ENCODE measurements at places on chromosomes 2 and 18.

GRCh38 chr2:69815717-69816116 lies 13.7 kb upstream of the GMCL1 start:
- DNase-seq: no peak

GRCh38 chr2:118878531-118879149 lies 31.2 kb upstream of the EN1 start:
- no peak for DNase-seq

- no peak for DNase-seq
Observed at GRCh38 chr18:42157420-42157819, 202.4 kb downstream of the PIK3C3 start.

DNA sequence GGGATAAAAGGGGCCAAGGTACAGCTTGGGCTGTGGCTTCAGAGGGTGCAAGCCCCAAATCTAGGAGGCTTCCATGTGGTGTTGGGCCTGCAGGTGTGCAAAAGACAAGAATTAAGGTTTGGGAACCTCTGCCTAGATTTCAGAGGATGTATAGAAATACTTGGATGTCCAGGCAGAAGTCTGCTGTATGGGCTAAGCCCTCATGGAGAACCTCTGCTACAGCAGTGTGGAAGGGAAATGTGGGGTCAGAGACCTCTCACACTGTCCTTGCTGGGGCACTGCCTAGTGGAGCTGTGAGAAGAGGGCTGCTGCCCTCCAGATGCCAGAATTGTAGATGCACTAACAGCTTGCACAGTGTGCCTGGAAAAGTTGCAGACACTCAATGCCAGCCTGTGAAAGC lies 880.6 kb upstream of the ID2 start:
- DNase-seq: no peak

GRCh38 chr2:217279556-217279955 lies 419.7 kb upstream of the TNP1 start:
- DNase-seq: no peak

- DNase-seq: no peak
Observed at GRCh38 chr2:135154962-135155361, 102.9 kb downstream of the RAB3GAP1 start.

DNA sequence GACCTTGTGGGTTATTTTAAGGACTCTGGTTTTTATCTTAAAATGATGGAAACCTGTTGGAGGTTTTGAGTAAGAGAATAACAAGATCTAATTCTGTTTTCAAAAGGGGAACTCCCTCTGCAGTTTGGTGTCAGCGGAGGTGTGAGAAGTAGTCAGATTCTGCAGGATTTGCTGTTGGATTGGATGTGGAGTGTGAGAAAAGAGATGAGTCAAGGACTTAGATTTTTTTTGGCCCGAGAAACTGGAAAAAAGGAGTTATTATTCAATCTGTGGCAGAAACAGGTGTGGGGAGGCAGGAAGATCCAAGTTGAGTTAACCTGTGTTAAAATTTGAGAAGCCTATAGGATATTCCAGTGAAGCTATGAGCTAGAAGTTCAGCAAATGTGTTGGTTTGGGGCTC lies 337.2 kb upstream of the FANCL start:
- DNase-seq: no peak

- DNase-seq: no peak
Observed at GRCh38 chr2:150486539-150487484, 655 bp downstream of the RND3 start.

DNA sequence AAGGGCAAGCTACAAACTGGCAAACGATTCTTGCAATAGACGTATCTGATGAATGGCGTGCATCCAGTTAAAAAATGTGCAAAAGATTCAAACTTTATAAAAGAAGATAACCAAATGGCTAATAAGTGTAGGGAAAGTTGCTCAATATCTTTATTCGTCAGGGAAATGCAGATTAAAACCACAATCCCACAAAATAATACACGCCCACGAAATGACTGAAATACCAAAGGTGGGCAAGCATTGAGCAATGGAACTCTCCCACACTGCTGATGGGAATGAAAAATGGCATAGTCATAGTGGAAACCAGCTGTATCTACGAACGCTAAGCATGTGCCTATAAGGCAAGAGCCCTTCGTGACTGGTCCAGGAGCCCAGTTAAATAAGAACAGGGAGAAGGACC lies 168.6 kb upstream of the SIX2 start:
- no peak for DNase-seq

DNA sequence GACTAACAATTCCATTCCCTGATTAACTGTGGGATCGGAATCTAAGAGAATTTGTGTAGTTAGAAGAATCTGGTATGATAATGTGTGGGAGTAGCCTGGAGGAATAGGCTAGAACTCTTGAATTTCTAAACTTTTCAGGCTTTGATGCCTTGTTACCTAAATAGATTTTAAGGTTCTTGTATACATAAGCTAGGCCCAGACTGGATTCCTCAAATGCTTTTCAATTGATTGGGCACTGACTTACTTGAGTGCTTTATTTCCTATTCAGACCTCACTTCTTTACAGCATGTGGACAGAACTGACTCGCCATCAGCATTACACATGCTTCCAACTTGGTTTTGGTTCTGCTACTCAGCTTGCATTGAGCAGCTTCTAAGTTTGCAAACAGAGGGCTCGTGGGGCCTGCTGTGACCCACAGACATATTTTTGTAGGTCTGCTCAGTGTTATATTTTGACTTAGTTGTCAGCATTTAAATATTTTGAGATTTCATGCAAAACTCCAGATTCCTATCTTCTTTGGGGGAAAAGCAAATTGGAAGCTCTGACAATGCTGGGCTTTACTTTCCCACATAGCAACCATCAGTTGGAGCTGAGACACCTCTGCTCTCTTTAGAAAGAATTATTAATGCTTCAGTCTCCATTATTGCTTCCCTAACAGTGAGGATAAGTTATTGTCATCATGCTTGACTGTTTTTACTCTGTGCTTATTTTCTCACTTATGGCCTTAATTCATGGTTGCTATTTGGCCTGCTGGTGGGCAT lies 5.7 kb downstream of the PARD3B start:
- DNase-seq: no peak

DNA sequence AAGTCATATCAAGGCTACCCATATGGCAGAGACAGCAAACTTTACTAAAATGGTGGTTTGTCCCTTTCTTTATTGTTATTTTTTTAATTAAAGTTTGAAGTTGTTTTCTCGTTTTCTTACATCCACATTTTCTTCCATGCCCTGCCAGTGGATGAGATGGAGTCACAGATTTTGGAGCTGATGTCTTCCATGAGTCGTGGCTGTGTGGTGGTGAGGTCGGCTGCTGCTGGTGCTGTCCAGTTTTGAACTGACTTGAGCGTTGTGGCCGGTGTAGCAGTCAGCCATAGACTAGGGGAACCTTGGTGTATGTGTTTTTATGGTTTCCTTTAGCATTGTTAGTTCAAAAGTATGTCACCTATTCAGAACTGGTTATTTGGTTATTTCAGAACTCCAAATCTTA lies 182.8 kb downstream of the SH3RF3 start:
- no peak for DNase-seq

DNA sequence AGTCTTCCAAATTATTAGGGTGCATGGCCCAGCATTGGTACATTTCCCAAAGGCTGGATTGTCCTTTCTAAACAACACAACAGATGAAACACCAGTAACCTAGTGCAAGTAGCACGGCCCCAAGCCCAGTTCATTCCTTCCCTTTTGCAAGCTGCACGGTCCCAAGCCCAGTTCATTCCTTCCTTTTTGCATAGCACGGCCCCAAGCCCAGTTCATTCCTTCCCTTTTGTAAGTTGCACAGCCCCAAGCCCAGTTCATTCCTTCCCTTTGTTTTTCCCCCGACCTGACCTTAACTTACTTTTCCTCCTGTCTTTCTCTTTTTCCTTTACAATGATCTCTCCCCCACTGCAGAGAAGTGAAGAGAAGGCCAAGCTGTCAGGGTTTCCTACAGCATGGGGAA lies 60.9 kb downstream of the C18orf63 start:
- no peak for DNase-seq

DNA sequence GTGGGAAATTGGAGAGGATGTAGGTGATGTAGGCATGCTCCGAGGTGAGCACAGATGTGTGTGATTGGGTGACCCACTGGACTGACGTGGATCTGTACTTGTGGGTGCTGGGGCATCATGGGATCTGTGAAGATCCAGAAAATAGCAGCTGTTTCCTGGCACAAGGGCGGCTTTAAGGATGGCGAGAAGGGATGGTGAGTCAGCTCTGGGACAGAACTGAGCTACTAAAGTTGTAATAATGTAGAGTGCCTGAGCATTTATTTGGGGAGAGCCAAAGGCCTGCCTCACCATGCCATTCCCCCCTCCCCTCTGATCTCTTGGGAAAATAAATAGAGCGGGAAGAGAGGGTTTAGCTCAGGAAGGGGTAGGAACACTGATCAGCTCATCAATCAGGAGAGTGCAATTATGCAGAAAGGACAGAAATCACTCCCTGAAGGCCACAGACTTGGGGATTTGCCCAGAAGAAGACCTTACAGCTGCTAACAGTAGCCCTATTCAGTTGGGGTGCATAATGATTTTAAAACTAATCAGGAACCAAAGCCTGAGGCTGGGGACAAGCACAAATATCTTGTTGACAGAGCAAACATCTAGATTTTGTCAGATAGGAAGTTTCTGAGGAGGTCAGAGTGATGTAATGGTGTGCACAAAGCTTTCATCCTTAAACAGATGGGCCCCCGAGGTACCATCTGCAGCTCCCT lies 30.3 kb downstream of the TANC1 start:
- no peak for DNase-seq

DNA sequence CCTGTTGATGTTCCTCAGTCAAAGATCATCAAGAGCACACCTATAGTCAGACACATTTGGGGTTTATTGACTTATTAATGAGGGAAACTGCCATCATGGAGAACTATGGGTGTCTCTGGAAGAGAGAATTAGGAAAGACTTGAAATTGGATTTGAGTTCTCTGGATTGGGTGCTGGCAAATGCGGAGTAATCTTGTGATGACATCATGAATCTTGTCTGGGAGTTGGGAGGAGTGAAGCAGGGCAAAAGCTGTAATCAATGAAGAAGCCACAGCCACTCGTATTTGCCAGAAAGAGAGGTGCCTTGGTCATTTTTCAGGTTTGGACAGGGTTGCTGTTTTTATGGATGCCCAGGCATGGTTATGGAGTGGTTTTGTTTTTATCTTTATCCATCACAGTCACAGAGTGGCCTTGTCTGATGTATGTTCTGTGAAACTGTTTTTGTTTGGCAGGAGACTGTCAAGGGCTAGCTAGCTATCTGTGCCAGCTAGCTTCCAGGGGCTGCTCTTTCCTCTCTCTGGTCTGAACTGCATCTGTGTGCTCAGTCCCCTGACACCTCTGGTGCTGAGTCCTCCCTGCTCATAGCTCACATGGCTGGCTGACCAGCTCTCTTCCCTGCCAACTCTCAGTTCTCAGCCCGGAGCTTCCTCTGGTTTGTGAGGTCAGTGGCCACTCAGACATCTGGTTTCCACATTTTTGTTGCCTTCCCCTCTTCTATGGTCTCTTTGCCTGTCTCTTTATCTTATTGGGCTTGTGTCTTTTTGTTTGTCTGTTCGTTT lies 193.4 kb upstream of the RMP24 start:
- no peak for DNase-seq

DNA sequence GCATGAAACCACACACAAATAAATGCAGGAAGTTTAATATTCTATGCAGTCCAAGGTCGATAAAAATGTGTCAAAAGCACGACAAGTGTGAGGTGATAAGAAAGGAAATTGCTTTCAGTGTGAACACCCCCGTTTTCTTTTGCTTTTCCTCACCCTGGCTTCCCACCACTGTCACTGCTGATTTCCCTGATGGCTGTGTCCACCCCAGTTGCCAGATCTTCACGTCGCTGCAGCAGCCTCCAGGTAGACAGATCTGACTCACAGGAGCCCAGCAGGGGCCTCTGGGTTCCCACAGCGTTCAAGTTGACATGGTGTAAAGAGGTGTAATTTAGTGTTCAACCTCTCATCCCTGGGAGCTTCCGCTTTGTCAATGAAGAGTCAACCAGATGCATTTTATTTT lies 128.0 kb upstream of the TACR1 start:
- no peak for DNase-seq

DNA sequence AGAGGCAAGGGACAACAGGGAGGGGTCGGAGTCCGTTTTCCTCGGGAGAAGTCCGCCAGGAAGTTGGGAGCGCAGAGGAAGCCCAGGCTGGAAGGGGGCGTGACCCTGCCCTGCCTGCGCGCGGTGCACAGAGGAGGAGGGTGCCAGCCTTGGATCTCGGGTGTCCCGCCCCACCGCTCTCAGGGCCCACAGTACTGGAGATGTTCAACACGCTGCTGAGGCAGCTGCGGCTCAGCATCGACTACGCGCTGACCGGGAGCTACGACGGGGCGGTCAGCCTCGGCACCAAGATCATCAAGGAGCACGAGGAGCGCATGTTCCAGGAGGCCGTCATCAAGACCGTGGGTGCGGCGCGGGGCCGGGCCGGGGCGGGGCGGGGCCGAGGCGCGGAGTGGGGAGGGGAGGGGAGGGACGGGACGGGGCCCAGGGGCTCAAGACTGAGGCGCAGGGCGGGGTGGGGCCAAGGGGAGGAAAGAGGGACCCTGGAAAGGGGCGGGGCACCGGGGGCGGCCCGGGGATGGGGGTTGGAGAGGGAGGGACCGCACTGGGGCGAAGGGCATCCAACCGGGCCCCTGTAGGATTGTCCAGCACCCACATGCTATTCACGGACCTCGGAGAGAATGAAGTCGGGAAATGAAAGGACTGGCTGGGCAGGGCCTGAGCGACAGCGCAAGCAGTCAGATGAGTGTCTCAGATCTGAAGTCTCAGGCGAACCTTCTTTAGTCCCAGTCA lies 36.6 kb downstream of the POMC start:
- no peak for DNase-seq

DNA sequence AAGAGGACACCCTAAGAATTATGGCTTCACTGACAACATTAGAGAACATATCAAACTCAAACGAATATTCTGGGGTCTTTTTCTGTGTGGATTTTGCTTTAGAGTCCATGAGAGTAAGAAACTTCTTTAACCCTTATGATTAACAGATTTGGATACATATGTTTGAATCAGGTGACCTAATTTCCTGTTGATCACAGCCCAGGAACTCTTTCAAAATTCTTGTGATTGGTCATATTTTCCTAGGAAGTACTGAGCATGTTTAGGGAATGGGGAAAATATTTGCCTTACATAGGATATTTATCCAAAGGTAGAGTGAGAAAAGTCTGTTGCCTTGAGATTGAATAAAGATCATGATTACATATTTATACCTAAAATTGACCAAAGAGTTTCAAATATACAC lies 160.0 kb downstream of the KCNH7 start:
- DNase-seq: no peak

DNA sequence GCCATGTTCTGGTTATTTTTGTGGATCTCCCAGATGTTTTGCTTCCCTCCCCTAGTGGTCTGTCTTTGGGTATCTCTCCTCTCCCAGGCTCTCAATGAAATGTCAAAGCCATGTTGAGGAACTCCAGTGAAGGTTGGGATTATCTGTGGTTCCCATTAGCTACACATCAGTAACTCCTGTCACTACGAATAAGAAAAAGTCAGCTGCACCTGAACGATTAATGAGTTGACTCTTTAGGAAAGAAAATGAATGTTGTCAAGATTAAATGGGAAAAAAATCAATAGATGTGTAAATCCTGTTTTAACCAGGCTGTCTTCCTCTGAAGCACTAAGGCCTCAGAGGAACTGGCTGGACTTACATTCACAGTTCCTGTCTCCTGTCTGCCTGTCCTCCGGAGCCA lies 94.0 kb upstream of the DAPL1 start:
- no peak for DNase-seq

Data from stimulated activated CD8-positive, alpha-beta memory T cell treated with anti-CD3 and anti-CD28 coated beads, Interleukin-2, amount 100 ng/mL, for 1 hour (primary cell).